ENCODE measurements at places on chromosomes 12 and 14.
A peak's percentile ranks its signal among the peaks of the same experiment; 100 is the strongest.

DNA sequence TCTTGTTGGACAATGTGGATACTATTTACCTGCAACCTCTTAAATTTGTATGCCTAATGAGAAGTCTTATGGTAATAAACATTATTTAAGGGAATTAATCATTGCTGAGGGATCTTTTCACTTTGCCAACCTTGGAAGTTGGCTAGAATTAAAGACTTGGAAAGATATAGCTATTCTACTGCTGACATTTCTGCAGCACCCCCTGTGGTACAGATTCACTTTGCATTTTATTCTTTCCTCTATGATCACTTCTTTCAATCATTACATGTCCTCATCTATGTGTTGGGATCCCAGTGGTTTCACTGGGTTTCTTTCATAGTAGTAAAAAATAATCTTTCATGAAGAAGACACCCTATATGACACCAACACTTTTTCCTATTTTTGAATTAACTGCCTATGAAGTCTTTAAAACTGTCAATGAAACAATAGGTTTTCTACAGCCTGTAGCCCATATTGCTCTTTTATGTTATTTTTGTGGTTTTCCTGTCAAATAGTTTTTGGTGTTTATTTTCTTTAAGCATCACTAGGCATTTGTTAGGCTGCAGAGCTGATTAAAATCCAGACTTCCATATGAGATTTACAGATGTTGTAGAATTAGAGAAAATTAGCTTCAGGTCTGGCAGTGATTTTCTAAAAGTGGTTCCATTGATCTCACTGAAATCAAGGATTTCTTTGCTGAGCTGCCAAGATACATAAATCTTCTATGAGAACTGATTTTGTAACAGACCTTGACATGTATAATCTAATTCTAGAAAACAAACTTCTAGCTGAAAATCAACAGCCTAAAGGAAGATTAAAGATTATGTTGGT lies 256.1 kb downstream of the NAV3 start:
- H3K36me3 ChIP-seq: no peaks in the 10 kb centered on the region
- H3K4me1 ChIP-seq: no peaks in the 10 kb centered on the region
- H3K27me3 ChIP-seq: no peaks in the 10 kb centered on the region
- H3K4me3 ChIP-seq: no peak overlapping the region
- no peak for DNase-seq
- no peak overlapping the region for H3K27ac ChIP-seq

DNA sequence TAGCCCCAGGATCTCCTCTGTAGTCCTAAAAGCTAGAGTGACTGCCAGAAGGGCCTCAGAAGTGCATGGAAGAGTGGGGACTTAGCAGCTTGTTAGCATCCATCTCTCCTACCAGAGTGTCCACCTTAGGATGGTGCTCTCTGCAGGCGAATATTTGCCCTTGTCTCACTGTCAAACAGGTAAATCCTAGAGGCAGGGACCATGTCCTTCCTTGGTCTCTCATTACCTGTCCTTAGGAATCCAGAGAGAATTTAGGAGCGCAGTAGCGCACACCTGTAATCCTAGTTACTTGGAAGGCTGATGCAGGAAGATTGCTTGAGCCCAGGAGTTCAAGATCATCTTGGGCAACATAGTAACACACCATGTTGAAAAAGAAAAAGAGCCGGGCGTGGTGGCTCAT lies 21.4 kb downstream of the AGAP2 start:
- DNase-seq: no peak
- H3K27ac ChIP-seq: no peak overlapping the region
- H3K4me3 ChIP-seq: no peak overlapping the region
- H3K4me1 ChIP-seq: no peaks in the 10 kb centered on the region
- H3K27me3 ChIP-seq: no peaks in the 10 kb centered on the region

GRCh38 chr14:71933001-71933587 lies 865 bp downstream of the RGS6 start:
- no peak overlapping the region for H3K27ac ChIP-seq
- DNase-seq: no peak
- peak overlapping the region; percentile 27 for H3K4me3 ChIP-seq
- H3K4me1 ChIP-seq: no peaks in the 10 kb centered on the region
- H3K36me3 ChIP-seq: no peaks in the 10 kb centered on the region
- peaks cover 65% of the 10 kb centered on the region for H3K27me3 ChIP-seq

DNA sequence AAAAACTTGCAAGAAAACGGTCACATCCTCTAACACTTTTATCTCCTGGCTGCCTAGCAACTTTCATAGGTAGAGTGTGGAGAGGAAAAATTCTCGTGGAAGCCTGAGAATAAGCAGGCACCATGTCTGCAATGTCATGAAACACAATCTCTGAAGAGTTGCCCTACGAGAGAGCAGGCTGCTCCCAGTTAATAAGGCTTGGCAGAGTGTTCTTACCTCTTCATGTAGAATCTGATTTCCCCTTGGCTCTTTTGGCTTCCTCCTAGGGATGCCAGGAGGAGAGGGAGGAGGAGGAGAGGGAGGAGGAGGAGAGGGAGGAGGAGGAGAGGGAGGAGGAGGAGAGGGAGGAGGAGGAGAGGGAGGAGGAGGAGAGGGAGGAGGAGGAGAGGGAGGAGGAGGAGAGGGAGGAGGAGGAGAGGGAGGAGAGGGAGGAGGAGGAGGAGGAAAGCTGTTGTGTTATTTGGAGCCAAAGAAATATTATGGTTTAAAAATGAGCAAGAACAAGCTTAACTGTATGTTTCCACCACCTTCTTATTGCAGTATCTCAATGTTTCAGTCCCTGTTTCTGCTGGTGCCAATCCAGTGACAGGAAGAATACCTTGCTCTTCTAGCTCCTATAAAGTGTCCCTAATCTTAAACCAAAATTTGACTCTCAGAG lies 52.9 kb downstream of the EGLN3 start:
- no peak overlapping the region for H3K4me3 ChIP-seq
- H3K27me3 ChIP-seq: no peaks in the 10 kb centered on the region
- no peak overlapping the region for H3K27ac ChIP-seq
- H3K4me1 ChIP-seq: no peaks in the 10 kb centered on the region
- no peaks in the 10 kb centered on the region for H3K36me3 ChIP-seq

DNA sequence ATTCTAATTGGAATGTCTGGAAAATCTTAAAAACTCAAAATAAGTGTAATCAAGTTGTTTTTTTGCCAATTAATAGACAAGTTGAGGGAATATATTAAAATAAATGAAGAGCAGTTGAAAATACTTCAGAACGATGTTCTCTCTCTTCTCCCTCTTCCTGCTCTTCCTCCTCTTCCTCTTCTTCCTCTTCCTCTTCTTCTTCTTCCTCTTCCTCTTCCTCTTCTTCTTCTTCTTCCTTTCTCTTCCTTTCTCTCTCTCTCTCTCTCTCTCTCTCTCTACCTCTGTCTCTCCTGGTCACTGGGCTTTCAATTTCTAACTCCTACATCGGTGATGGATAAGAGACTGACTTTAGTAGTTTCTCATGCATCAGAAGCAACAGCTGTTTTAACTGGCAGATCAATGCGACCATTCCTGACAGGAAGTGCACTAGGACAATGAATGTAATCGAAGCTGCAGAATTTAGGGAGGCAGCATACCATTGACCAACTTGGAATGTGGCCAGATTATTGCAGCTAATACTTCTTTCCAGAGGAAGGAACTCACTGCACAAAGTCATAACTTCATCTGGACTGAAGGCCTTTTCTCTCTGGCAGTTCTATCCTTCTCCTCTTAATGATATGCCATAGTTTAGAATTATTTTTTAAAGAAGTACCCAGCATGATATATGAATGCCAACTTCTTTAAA lies 13.8 kb upstream of the TMTC2 start:
- no peak for DNase-seq
- H3K4me3 ChIP-seq: no peak overlapping the region
- H3K4me1 ChIP-seq: no peaks in the 10 kb centered on the region
- H3K27me3 ChIP-seq: no peaks in the 10 kb centered on the region
- H3K36me3 ChIP-seq: no peaks in the 10 kb centered on the region

GRCh38 chr12:3928538-3929184 lies 55.5 kb upstream of the PARP11 start:
- no peak overlapping the region for H3K27ac ChIP-seq
- peaks cover 72% of the 10 kb centered on the region for H3K27me3 ChIP-seq
- H3K4me1 ChIP-seq: no peaks in the 10 kb centered on the region
- peak; percentile 49 for DNase-seq
- no peak overlapping the region for H3K4me3 ChIP-seq
- H3K36me3 ChIP-seq: no peaks in the 10 kb centered on the region

DNA sequence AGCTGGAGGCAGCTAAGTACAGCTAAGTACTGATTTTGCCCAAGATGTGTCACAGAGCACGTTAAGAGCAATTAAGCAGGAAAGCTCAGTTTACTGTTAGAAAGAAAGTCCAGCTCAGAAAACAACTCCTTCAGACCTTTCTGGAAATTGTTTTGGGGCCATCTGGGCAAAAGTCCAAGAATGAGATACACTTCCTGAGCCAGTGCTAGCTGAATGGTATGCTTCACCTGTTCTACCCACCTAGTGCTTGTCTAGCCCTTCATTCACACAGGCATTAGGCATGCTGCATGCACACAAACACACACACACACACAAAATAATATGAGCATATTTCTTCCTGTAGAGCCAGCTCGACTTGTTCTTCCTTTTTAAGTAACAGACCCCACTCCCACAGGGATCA lies 6.6 kb upstream of the IKZF4 start:
- no peaks in the 10 kb centered on the region for H3K27me3 ChIP-seq
- peak overlapping the region; percentile 34 for H3K27ac ChIP-seq
- no peaks in the 10 kb centered on the region for H3K36me3 ChIP-seq
- no peaks in the 10 kb centered on the region for H3K4me1 ChIP-seq
- no peak overlapping the region for H3K4me3 ChIP-seq

DNA sequence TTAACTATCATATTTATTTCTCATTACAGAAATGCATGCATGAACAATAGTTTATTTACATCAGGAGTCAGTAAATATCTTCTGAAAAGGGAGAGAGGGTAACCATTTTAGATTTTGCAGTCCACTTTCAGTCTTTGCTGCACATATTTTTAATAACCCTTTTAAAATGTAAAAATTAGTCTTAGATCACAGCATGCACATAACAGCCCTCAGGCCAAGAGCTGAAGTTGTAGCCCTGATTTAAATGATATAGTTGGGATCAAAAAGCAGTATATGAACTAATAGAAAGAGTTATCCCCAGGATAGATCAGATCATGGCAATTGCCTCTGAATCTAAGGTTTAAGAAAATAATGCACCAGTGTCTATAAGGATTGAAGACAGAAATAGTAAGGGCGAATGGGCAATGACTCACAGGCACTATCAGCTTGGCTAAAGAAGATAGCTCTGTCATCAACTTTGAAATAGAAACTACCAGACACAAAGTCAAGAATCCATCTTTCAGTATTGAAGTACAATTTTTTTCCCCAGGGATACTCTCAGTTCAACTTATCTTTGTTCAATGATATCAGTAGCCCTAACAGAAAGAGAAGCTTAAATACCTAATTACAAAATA lies 13.1 kb upstream of the CLEC7A start:
- H3K4me1 ChIP-seq: no peaks in the 10 kb centered on the region
- no peak overlapping the region for H3K4me3 ChIP-seq
- H3K27me3 ChIP-seq: no peaks in the 10 kb centered on the region
- no peak overlapping the region for H3K27ac ChIP-seq
- H3K36me3 ChIP-seq: no peaks in the 10 kb centered on the region

DNA sequence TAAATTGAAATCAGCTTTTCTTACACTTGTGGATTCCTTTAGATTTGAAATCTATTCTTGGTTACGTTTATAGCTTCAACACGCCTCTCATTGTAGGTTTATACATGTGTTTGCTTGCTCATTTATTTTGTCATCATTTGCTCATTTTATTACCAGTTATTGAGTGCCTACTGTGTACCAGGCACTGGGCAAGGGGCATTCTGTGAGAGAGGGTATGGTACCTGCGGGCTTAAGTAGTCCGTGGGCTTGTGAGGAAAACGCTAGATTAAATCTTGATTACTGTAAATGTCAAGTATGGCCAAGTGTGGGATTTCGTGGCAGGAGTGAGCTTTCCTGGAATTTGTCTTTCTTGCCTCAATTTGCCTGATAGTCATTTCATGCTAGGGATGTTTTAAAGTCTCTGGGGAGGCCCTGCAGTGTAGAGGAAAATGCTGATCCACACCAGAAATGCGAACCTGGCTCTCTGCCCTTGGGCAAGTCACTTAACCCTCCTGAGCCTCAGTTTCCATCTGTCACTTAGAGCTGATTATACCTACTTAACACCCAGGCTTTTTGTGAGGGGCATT lies 92.7 kb downstream of the CACNA1C start:
- no peak overlapping the region for H3K27ac ChIP-seq
- no peak for DNase-seq
- no peaks in the 10 kb centered on the region for H3K4me1 ChIP-seq
- H3K4me3 ChIP-seq: no peak overlapping the region
- H3K36me3 ChIP-seq: no peaks in the 10 kb centered on the region
- no peaks in the 10 kb centered on the region for H3K27me3 ChIP-seq

DNA sequence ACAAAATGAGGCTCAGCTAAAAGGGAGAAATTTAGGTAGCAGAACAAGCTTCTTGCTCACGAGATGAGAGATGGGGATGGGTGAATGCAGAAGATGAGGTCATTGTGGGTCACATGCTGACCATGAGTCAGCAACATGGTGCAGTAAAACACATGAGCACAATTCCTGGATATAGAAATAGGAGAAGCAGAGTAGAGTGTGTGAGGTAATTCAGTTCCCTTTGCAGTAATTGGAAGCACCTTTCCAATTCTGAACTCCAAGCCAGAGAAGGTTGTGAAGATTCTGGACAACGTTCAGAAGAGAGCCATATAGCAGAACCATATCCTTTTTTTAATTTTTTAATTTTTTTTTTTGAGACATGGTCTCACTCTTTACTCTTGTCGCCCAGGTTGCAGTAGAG lies 62.0 kb upstream of the LMNTD1 start:
- no peak overlapping the region for H3K27ac ChIP-seq
- H3K4me3 ChIP-seq: no peak overlapping the region
- DNase-seq: no peak
- no peaks in the 10 kb centered on the region for H3K36me3 ChIP-seq
- H3K4me1 ChIP-seq: no peaks in the 10 kb centered on the region

DNA sequence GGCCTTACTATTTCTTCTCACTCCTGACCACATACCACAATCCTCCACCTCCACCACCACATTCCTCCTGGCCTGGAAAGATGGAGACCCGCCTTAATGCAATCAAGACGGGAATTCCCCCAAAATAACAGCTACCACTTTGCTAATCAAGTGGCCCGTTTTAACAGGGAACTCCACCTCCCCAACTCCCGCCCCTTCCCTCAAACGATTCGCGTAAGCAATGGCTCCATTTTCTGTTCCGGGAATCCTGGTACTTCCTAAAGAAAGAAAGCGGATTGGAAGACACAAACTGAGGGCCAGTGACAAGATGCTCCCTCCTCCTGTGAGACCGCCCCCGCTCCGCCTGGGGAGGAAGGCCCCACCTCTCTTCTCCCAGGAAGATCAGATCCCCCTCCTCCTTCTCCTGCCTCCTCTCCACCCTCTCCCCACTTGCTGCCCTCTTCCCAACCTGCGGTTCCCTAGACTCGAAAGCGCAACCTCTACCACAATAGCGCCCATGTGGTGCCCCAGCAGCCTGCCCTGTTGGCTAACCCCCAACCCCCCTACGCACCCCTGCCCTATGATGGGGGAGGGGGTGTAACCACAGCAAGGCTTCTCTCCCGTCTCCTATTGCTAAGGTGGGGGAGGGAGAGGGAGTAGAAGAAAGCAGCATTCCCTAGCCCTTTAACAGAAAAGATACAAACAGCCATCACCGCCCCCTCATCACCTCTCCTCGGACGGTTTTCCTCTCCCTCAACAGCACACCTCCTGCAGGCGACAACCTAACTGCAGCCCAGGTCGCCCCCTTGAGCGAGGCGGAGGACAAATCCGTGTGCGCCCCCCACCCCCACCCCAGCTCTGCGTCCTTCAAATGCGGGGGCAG lies 777 bp downstream of the ARF3 start:
- peak overlapping the region; percentile 97 for H3K4me3 ChIP-seq
- peaks cover 38% of the 10 kb centered on the region for H3K4me1 ChIP-seq
- peaks cover 6% of the 10 kb centered on the region for H3K27me3 ChIP-seq

- H3K27me3 ChIP-seq: no peaks in the 10 kb centered on the region
- peak overlapping the region; percentile 100 for H3K27ac ChIP-seq
- peaks cover 25% of the 10 kb centered on the region for H3K36me3 ChIP-seq
- peaks cover 57% of the 10 kb centered on the region for H3K4me1 ChIP-seq
- no peak for DNase-seq
Measured at GRCh38 chr12:89350630-89351488, 1.4 kb downstream of the DUSP6 start.

Measured in left lung (tissue), 14 donors.